Stimulated activated CD8-positive, alpha-beta memory T cell treated with anti-CD3 and anti-CD28 coated beads, Interleukin-7, amount 100 ng/mL, for 4 hours (primary cell): ENCODE measurements at places on chromosomes 16 and 17.

- DNase-seq: peak; percentile 70
Measured at GRCh38 chr17:47698749-47699535, 5.0 kb downstream of the TBKBP1 start.

GRCh38 chr17:51365090-51365489, 104.7 kb downstream of the UTP18 start:
- no peak for DNase-seq

DNA sequence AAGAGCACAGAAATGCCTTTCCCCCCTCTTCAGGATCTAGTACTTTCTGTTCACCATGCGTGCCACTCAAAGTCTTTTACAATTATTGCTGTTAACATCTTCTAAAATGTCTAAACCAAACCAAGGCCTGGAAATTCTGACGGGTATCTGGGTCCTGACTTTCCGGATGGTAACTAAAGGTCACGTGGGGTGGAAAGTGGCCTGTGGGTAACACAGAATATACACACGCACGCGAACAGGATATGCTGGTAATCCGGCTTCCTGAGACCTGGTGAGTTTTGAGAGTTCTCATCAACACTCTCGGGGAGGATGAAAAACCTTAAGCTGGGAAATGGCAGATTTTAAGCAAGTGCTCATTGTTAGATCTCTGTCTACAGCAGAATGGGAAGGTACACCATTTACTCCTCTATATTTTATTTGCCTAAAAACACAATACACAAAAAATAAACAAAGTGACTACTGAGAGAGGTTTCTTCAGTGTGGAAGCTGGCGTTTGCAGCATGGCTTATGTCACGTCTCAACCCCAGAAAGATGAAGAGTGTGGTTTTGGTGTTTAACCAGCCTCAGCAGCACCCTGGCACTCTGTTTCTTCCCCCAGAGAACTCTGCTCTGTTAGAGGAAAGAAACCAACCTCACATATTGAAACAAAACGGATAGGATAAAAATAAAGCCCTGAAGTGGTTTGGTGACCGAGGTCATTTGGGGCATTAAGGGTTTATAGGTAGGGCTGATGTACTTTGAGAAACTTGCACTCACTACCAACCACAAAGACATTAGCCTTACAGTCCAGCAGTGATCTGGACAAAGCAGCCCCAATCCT, 37.3 kb downstream of the SMG6 start:
- DNase-seq: peak; percentile 92

- DNase-seq: no peak
Measured at GRCh38 chr16:82156761-82157533, 13.1 kb downstream of the MPHOSPH6 start.

- no peak for DNase-seq
Measured at GRCh38 chr16:10576390-10577304, 3.8 kb downstream of the EMP2 start.

DNA sequence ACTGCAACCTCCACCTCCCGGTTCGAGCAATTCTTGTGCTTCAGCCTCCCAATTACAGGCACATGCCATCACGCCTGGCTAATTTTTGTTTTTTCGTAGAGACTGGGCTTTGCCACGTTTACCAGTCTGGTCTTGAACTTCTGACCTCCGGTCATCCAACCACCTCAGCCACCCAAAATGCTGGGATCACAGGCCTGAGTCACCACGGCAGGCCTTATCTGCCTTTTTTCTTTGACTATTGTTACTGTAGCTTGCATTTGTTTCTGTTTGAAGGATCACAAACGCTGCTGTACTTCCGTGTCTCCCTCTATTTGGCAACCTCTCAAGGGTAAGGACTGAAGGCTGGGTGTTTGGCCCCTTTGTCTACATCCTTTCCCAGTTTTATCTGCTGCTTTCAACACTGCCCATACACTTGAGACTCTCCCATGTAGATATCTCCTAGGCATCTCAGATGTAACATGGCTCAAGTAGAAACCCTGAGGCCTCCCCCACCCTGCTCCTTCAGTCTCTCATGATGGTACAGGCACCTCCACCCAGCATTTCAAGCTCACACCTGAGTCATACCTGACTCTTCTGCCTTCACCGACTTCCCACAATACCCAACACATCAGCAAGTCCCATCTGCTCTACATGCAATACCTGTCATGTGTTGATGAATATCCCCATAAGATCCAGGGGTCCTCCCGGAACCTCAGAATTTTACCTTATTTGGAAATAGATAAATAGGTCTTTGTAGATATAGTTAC, 219.0 kb downstream of the CPPED1 start:
- DNase-seq: no peak

- DNase-seq: no peak
Measured at GRCh38 chr17:58309918-58310259, 18.7 kb downstream of the TSPOAP1 start.

GRCh38 chr16:25027781-25028180, 12.6 kb upstream of the ARHGAP17 start:
- no peak for DNase-seq

- DNase-seq: peak; percentile 8
Measured at GRCh38 chr17:18258356-18259038, at the start of gene FLII. Gene FLII, minus strand, starts transcription at chr17:18258738. Its CDS starts 48 bp downstream, at chr17:18258690.

DNA sequence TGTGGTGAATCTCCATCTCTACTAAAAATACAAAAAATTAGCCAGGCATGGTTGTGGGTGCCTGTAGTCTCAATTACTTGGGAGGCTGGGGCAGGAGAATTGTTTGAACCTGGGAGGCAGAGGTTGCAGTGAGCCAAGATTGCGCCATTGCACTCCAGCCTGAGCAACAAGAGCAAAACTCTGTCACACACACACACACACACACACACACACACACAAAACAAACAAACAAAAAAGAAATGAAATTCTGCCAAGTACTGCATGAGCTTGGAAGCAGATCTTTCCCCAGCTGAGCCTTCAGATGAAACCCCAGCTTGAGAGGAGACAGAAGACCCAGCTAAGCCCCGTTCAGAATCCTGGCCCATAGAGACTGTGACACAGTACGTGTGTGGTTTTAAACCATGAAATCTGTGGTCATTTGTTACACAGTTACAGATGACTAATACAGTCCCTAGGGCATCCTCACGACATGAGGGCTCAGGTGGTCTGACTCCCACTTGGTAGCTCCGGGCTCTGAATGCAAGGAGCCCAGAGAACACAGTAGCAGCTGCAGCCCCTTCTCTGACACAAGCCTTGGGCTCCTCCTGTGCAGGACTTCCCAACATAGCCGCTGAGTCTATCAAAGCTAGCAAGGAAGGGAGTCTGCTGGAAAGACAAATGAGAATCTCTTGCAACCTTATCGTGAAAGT, 132.8 kb downstream of the SEC14L1 start:
- no peak for DNase-seq

DNA sequence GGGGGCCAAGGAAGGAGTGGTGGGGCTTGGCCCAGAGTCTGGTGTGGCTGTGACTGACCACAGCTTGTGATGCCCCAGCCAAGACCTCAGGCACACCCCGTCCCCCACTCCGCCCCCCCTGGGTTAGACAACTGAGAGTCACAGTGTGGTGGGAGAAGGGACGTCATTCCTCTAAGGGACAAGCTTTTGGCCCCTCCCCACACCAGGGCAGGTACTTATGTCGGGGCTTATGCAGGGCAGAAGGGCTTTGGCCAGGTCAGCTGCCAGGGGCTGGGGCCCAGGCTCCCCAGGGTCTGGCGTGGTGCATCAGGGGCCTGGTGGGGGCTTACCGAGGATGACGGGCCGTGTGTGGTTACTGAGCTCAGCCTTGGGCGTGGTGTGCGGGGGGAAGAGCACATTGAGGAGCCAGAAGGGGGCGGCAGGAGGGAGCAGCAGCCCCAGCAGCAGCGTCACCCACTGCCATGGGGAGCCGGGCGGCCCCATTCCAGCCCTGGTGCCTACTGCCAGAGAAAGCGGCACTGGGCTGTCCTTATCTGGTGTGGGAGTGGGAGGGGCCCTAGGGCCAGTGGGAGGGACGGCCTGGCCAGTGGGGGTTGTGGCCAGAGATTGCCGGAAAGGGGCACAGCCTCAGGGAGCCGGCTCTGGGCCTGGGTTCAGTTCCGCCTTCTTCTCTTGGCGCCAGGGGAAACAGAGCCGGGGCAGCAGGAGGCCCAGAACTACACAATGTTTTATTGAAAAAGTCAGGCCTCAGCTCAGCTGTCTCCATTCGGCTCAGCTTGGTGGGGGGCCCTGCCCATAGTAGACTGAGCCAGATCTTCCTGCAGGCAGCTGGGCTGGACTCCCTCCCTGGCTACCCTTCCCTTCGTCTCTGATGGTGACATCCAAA, at the start of gene LCAT:
Gene LCAT, minus strand, starts transcription at position 502 of the 886 bp plus-strand sequence. Its CDS starts 19 bp downstream, at position 483.
- DNase-seq: no peak

GRCh38 chr17:61638087-61638486, 47.1 kb upstream of the NACA2 start:
- no peak for DNase-seq

DNA sequence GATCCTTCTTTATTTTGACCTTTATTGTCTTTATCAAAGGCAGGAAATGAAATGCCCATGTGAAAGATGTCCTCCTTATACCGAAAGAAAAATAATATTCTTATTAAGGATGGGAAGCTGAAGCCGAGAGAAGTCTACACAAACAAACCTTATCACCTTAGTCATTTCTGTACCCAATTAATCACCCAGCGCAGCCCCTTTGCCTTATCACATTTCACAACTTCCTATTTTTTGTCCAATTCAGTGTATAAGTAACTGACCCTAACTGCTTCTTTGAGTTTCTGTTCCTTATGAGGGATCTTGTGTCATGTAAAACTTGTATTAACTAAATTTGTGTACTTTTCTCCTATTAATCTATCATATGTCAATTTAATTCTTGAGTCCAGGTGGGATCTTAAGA, 16.4 kb upstream of the CCL23 start:
- no peak for DNase-seq

- no peak for DNase-seq
Measured at GRCh38 chr16:9308356-9308801, 216.9 kb downstream of the HAPSTR1 start.

DNA sequence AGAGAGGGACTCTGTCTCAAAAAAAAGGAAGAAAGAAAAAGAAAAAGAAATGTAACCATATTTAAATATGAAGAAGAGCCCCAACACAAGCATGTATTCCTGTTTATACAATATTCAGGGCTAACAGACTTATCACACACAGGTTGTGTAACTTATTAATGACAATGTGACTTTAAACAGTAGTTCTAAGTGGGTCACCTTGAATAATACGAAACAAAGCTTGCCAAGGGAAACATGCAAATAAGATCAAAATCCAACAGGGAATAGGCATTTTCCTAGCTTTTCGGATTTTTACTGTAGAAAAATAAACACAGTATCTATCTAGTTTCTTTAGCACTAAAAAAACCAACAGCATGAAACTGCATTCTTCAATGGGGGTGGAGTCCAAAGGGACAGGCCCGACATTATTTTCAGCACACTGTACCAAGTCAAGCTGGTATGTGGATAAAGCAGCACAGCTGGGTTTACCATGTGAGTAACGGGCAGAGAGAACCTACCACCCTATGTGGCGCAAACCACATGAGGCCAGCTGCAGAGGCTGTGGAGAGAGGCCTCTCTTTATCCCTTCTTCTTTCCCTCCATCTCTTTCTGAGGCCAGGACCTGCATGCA, 45.3 kb downstream of the TOM1L2 start:
- no peak for DNase-seq

- no peak for DNase-seq
Measured at GRCh38 chr16:85173981-85174751, 61.9 kb upstream of the CIBAR2 start.

DNA sequence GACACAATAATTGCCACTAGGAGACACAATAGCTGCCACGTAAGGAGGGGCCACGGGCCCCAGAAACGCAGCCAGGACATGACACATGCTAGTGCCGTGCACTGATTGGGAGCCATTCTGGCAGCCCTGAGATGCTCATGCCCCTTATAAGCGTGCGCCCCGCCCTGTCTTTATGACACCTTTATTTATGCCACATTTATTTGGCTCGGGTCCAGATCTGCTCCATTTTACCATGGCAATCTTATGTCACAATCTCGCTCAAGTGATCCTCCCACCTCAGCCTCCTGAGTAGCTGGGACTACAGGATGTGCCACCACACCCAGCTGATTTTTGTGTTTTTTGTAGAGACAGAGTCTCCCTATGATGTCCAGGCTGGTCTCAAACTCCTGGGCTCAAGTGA, 43.8 kb upstream of the NF1 start:
- no peak for DNase-seq

GRCh38 chr17:58538811-58539409, 24.5 kb upstream of the MTMR4 start:
- no peak for DNase-seq

GRCh38 chr16:4511441-4512082, 27.0 kb downstream of the CDIP1 start:
- no peak for DNase-seq

DNA sequence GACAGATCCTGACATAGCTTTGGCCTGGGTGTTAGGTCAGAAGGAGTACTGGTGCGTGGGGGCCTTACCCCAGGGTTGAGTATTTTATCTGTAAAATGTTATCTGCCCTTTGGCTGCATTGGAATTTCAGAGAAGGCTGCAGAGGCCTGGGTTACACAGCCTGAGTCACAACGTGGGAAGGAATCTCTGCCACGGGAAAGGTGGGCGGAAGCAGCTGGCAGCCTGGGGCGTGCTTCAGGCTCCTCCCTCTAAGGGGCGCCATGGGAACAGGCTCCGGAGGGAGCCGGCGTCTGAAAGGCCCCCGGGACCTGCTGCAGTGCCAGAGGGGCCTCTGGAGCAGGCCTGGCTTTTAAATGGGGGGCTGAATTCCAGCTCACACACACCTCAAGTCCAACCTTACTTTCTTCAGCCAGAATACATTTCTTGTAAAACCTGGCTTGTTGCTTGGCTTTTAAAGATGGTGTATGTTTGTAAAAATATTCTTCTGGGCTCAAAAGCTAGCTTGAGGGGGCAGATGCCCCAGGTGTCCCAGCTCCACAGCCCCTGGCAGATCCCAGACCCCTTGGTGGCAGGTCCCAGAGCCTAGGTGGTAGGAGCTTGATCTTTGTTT, 142.2 kb downstream of the RAB11FIP4 start:
- DNase-seq: peak; percentile 21

DNA sequence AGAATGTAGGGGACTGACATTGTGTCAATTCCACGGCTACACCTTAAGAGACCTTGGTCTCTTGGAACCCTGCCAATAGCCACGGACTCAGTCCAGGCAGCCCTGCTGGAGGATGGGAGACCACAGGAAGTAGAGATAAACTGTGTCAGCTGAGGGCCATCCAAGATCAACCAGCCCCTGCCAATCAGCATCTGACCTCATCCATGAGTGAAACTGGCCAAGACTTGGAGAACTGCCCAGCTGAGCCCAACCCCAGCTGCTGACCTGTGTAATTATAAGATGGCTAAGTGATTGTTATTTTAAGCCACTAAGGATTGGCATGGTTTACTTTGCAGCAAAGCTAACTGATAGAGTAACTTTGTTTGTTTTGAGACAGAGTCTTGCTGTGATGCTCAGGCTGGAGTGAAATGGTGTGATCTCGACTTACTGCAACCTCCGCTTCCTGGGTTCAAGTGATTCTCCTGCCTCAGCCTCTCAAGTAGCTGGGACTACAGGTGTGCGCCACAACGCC, 13.3 kb upstream of the YWHAE start:
- no peak for DNase-seq
